NCI-H1105 (cell line): ENCODE measurements at places on chromosomes 13 and 19.

DNA sequence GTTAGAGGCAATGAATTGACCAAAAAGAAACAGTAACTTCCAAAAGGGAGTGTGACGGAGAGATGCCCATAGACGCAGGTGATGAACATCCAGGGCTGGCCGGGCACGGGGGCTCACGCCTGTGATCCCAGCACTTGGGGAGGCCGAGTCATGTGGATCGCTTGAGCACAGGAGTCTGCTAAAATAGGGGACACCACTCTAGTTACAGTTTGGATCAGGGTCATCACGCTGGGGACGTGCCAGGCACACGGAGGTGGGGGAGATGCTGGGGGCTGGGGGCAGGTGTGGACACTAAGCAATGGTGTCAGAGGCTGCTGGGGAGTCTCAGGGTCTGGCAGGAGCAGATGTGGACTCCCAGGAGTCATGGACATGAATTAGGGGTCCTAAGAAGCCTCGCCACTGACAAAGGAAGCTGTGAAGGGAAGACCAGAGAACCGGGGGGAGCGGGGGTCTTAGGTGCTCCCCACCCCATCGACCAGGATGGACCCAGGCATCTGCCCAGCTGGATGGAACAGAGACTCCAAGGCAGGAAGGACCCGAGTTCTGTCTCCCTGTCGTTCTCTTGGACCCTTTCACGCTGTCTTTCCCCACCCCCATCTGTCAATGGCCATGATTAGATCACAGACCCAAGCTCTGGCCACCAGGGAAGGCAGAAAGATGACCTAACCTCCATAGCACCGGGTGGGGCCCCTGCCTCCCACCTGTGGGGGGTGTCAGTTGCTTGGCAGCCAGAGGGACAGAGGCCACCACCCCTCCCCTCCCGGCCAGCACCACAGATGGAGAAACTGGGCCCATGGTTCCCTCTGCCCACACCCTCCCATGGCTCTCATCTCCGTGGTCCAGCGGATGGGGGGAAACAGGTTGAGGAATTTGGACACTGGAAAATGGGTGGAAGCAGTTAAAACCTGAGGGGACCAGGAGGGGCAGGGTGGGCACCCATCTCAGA is 19.6 kb downstream of the CCDC8 start:
- no peak for DNase-seq

GRCh38 chr13:56615572-56615971 is 525.1 kb upstream of the PRR20A start:
- no peak for DNase-seq

GRCh38 chr19:48724796-48725753 is 5.5 kb upstream of the MAMSTR start:
- peak; percentile 23 for DNase-seq

DNA sequence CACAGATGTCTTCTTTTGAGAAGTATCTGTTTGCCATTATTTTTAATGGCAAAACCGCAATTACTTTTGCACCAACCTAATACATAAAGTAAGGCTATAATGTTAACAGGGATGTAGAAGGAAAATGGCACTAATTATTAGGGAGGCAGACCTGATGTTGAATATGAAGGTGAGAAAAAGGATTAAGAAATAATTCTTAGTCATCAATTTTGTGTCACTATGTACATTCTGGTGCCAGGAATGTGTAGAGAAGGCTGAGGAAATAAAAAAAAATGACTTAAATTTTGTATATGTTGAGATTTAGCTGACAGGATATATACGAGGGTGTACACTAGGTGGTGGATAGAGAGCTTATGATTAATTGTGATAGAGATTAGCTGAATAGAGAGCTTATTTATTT is 12.6 kb downstream of the ZNF585B start:
- DNase-seq, result no peak

GRCh38 chr19:45406226-45407090 is at the start of gene POLR1G:
POLR1G (plus strand) TSS chr19:45406644; CDS start chr19:45406697, 53 bp downstream.
- DNase-seq, result peak; percentile 80

- DNase-seq, result no peak
Observed at GRCh38 chr13:31124204-31124603, 37.5 kb downstream of the HSPH1 start.

GRCh38 chr13:48806522-48806921 is 152.8 kb downstream of the CYSLTR2 start:
- no peak for DNase-seq

DNA sequence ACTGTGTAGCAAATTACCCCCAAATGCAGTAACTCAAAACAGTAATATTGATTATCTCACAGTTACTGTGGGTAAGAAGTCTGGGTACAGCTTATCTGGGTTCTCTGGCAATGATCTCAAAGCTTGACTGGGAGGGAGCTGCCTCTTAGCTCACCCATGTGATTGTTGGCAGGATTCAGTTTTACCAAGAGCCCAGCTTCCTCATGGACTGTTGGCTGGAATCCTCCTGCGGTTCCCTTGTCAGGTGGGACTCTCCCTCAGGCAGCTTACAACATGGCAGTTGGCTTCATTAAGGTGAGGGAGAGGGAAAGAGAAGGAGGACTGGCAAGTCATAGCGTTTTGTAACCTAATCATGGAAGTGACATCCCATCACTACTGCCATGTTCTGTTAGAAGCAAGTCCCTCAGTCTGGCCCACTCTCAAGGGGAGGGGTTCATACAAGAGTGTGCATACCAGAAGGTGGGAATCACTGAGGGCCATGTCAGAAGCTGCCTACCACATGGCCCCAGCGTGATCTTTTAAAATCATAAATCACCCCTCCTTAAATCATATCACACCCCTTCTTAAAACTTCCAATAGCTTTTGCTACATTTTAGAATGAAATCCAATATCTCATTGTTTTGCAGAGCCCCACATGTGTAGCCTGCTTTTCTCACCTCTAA is 108.1 kb downstream of the OLFM4 start:
- DNase-seq, result no peak

GRCh38 chr13:108305655-108306054 is 36.1 kb downstream of the TNFSF13B start:
- DNase-seq, result no peak

- no peak for DNase-seq
Observed at GRCh38 chr13:113825841-113826240, 38.0 kb downstream of the GAS6 start.

- no peak for DNase-seq
Observed at GRCh38 chr13:29384871-29385270, 210.6 kb downstream of the SLC7A1 start.

- DNase-seq, result peak; percentile 77
Observed at GRCh38 chr19:23075031-23075733, 41.6 kb upstream of the ZNF730 start.

DNA sequence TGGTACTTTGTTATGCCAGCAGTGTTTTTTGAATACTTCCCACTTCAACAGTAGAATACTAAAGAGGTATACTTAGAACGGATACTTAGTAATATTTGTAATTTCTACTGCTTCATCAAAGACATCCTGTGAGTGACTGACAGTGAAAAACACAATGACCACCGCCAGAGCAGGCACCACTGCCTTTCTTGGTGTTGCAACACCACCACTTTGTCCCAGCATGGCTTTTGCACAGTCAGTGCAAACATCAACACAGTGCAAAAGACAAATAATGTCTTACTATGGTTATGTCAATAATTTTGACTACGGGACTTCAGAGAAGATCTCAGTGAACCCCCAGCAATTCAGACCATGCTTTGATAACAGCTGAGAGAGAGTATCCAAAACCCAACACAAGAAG is 220.5 kb downstream of the RBM26 start:
- no peak for DNase-seq

GRCh38 chr13:25065974-25066770 is 29.8 kb upstream of the PABPC3 start:
- no peak for DNase-seq

DNA sequence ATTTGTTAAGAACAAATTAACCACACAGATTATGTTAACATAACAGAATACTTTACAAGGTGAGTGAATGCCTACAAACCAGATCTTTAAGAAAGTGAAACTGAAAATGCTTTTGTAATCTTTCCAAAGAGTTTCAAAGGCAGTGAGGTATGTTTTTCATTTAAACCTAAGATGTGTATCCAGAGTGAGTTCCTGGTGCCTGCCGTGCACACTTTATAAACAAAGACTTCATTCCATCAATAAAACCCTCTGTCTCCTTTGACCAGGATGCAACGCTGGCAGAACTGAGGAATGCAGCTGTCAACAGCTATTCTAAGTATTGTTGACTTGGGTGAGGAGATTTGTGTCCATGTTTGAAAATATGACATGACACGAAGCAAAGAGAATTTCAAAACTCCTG is 344.6 kb downstream of the DNAJC15 start:
- DNase-seq, result no peak

GRCh38 chr13:30340331-30341250 is 33.2 kb upstream of the KATNAL1 start:
- DNase-seq, result no peak

GRCh38 chr13:49248622-49249002 is 887 bp downstream of the CDADC1 start:
- no peak for DNase-seq

DNA sequence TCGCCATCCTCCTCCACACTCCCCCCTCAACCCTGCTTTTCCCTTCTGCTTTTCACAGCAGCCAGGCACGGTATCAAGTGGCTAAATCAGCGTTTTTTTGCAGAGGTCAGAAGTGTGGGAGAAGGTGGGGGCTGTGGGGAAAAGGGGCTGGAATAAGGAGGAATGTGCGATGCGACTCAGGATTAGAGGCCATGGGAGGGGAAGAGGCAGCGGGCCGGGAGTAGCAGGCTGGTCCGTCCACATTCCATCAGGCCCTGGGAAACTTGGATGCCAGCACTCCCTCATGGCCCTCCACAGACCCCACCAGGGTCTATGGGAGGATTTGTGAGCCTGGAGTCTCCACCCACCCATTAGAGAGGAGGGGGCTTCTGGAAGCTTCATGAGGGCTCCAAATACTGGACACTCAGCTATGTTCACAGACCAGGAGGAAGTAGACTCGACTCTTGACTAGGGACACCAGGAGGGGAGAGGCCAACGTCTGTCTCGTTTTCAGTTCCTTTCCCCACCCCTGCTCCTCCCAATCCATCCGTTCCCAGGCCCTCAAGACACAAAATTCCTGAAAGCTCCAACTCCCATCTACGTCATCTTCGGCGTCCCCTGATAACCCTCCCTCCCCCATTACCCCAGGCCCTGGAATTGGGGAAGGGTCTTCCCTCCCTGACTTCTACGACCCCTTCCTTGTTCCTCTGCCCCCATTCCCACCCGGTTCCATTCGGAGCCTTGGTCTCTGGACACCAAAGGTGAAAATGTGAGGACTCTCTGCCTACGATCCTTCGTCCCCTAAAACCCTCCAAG is 3.3 kb upstream of the KCNC3 start:
- no peak for DNase-seq

DNA sequence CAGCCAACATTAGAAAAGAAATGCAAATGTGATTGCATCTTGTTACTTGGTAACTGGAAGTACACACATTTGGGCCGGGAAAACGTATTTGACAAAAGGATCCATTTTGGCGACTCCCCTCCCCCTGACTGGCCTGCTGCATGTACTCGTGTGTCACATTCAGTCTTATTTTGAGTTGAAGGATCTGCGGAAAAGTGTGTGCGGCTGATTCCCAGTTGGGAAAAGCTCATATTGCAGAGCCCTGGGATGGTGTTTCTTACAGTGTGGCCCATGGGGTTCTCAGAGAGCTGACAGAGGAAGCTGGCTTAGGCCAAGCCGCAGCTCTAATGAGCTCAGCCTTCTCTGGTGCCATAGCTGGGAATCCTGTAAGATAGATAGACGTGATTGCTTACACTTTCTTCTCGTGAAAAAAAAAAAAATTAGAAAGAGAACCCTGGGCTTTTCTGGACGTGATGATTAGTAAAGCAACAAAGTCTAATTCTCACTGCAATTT is 170.3 kb upstream of the ARGLU1 start:
- no peak for DNase-seq

DNA sequence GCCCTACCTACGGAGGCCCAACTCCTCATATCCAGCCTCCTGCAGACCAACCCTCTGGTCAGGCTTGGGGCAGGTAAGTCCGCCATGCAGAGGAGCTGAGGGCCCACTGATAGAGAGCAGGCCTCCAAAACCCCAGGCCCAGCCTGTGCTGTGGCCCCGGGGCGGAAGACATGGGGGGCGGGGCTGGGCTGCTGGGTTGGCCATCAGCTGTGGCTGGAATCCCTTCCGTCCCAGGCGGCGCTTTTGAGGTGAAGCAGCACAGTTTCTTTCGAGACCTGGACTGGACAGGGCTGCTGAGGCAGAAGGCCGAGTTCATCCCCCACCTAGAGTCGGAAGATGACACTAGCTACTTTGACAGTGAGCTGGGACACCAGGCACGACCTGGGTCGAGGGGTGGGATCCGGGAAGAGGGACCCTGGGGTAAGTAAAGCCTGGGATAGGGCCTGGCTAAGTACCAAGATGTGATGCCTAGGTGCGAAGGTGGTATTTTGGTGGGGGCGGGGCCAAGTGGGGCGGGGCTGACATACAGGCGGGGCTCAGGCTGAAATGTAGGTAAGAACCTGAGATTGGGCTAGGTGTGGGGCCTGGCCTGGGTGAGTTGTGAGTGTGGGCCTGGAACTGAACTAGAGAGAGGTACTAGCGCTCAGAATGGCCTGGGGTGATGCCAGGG is 15.4 kb downstream of the DNASE2 start:
- DNase-seq, result no peak

GRCh38 chr19:53196777-53197396 is 3.7 kb upstream of the ZNF665 start:
- DNase-seq, result no peak

GRCh38 chr19:16295057-16295456 is 29.6 kb upstream of the KLF2 start:
- no peak for DNase-seq

GRCh38 chr13:110560601-110561343 is 750 bp downstream of the RAB20 start:
- DNase-seq, result no peak

GRCh38 chr19:10289836-10290356 is at the start of gene ICAM5:
ICAM5 (plus strand) TSS chr19:10289952; CDS start chr19:10290044, 92 bp downstream.
- peak; percentile 46 for DNase-seq

GRCh38 chr13:60696602-60697001 is 299.6 kb downstream of the TDRD3 start:
- DNase-seq, result no peak

- DNase-seq, result no peak
Observed at GRCh38 chr13:24148414-24149235, 11.9 kb upstream of the SPATA13 start.

- DNase-seq, result no peak
Observed at GRCh38 chr13:48380581-48380980, 32.3 kb downstream of the LPAR6 start.

GRCh38 chr19:6249296-6249695 is 30.5 kb downstream of the MLLT1 start:
- DNase-seq, result no peak

GRCh38 chr19:18543814-18544475 is 572 bp upstream of the FKBP8 start:
- no peak for DNase-seq

DNA sequence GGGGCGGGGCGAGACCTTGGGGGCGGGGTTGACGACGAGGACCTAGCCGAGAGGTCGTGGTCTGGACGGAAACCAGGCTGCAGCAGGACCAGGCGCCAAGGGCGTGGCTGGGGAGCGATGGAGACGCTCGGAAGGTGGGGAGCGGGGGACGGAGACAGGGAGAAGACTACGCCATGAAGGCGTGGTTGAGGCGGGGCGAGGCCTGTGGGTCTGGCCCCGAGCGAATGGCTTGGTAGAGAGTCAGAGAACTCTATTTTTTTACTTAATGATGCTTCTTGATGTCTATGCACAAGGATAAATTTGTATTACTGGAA is 674 bp upstream of the FBXL12 start:
- no peak for DNase-seq
